MCF 10A (cell line): ENCODE measurements at places on chromosomes 11 and 22. TPM values are rescaled to one million over a fixed set of nuclear protein-coding genes. Genes with fewer than 3 reads are reported as not detected.

Gene SSH3
- 31.7 and 38.0 TPM in 2 replicates for total RNA-seq

Gene SPINDOC
- total RNA-seq = 17.1 and 21.4 TPM in 2 replicates

DNA sequence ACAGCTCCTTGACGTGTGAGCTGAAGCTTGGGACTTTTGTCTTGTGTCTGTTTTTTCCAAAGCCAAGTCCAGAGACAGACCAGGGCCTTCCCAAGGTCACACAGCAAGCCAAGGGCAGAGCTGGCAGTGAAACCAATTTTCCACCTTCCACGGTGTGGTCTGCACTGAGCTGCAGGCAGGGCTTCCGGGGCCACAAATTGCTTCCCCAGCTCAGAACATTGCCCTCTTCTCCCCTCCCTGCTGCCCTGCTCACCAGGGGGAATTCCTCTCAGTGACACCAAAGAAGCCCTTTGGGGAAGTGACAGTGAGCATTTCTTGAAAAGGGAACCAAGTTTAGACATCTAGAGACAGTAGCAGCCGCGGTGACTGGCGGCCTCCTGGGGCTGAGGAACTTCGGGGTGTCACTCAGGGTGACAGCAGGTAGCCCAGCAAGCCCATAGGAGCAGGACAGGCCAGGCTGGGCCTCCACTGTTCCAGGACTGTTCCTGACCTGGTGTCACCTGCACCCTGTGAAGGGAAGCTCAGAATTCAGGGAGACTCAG, 9.2 kb downstream of the FXYD2 start:
- no peak for DNase-seq

GRCh38 chr11:4213746-4214145, 119.1 kb downstream of the RRM1 start:
- DNase-seq = no peak
